ENCODE measurements at places on chromosomes 6 and 20. TPM values are rescaled to one million over a fixed set of nuclear protein-coding genes. Genes with fewer than 3 reads are reported as not detected.

- H3K4me3 ChIP-seq, result no peak overlapping the region
- no peaks in the 10 kb centered on the region for H3K27me3 ChIP-seq
- no peak overlapping the region for H3K27ac ChIP-seq
- H3K36me3 ChIP-seq, result no peaks in the 10 kb centered on the region
- DNase-seq, result no peak
These were observed 66.8 kb downstream of the DAAM2 start for GRCh38 chr6:39859025-39859424.

DNA sequence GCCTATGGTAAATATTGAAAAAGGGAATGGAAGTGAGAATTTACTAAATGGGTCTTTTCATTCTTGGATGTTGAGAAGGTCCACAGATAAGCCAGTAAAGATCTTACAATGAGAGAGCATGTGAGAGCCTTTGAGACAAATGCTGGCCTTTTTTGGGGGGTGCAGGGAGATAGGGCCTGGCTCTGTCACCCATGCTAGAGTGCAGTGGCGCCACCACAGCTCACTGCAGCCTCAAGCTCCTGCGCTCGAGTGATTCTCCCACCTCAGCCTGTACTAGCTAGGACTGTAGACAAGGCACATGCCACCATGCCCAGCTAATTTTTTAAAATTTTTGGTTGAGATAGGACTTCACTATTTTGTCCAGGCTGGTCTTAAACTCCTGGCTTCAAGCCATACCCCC is 63.2 kb upstream of the TMEM181 start:
- DNase-seq, result no peak
- H3K36me3 ChIP-seq, result peaks cover 8% of the 10 kb centered on the region
- no peak overlapping the region for H3K27ac ChIP-seq
- no peaks in the 10 kb centered on the region for H3K27me3 ChIP-seq

DNA sequence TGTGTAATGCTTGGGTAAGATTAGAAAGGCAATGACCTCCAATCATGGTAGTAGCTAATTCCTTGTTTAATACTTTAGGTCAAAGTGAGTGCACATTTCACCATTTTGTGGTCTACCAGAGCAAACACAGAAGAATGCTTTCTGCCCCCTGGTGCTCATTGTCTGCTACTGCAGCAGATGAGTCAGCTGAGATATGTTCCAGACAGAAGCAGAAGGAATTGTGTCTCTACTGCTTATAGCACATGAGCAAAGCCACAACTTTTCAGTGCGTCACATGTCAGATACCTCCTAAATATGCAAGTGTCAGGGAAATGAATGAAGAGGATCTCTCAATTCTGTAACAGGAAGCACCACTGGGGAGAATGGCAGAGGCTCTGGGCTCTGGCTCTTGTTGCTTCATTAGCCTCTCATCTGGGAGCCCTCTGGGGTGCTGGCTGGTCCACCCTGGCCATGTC is 308.9 kb downstream of the ALDH8A1 start:
- H3K36me3 ChIP-seq, result no peaks in the 10 kb centered on the region
- peaks cover 7% of the 10 kb centered on the region for H3K4me1 ChIP-seq
- no peaks in the 10 kb centered on the region for H3K27me3 ChIP-seq
- DNase-seq, result peak; percentile 64

GRCh38 chr6:44301106-44301505 is 12.0 kb downstream of the AARS2 start:
- no peak for DNase-seq
- H3K4me3 ChIP-seq, result no peak overlapping the region
- H3K4me1 ChIP-seq, result peaks cover 7% of the 10 kb centered on the region
- H3K36me3 ChIP-seq, result peaks cover 46% of the 10 kb centered on the region

- peak within 1 kb of the TSS; percentile 47 for H3K4me3 ChIP-seq
- no peak for DNase-seq
- no peaks in the 10 kb centered on the region for H3K27me3 ChIP-seq
These were observed at the start of gene HLA-DRA for GRCh38 chr6:32439602-32440214. TSS of gene HLA-DRA (plus strand) at chr6:32439887. CDS start at chr6:32439951, 64 bp downstream.

DNA sequence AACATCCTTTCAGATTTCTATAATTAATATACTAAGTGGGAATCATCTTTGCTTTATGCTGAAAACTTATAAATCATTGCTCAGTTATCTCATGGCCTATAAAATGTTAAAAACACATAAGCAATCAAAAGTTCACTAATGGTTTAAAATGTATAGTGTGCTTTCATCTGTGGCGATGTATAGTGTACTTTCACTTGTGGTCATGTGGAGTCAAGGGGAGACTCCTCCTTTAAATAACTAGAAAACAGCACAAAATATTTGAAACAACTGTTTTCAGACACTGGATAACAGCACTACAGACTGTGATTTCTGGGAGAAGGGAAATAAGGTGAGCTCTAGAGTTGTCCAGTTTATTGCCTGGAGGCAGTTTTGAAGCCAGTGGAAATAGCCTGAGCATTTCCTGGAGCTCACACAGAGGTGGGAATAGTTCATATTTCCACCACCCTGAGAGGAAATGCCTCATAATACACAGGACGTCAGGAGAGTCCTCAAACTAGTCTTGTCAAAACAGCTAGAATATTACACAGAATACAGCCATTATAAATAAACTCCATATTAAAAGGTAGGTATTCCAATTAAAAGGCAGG is 89.4 kb downstream of the CEP162 start:
- H3K27ac ChIP-seq, result no peak overlapping the region
- DNase-seq, result no peak
- H3K4me3 ChIP-seq, result no peak overlapping the region

GRCh38 chr20:10541668-10542411 is 106.7 kb downstream of the SLX4IP start:
- no peak overlapping the region for H3K4me3 ChIP-seq
- H3K36me3 ChIP-seq, result no peaks in the 10 kb centered on the region
- no peak overlapping the region for H3K27ac ChIP-seq
- no peaks in the 10 kb centered on the region for H3K27me3 ChIP-seq

DNA sequence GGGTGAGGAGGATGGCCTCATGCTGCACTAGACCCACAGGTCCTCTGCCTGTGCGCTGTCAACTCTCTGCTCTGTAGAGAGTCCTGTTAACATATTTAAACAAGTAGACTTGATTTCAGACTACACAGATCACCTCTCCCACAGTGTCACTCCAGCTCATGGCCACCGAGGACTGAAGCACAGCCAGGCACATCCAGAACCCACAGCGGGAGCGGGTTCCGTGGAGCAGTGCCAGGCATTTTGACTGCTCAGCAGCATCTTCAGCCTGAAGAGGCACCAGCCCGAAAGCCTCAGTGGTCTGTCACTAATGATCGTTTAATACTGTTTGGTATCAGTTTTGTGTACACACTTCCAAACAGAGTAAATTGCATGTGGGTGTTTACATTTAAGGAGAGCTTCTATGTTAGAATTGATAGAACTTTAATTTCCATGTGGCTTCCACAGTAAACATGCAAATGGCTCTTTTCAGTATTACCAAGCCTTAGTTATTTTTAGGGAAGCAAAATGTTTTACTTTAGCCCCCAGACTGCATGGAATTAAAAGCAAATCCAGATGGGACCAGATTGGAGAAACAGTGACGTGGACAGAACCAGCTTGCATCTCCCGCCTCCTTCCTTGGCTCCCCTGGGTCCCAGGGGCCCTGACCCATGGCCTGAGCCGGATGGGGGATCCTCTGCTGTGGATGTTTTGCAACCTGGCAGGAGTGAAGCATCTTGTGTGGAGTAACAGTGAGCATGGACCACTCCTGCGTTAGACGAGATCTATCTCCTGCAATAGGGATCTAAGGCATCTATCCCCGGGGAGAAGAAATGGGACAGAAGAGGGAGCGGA is 196.7 kb upstream of the CDH4 start:
- H3K4me1 ChIP-seq, result no peaks in the 10 kb centered on the region
- no peak overlapping the region for H3K4me3 ChIP-seq
- H3K36me3 ChIP-seq, result no peaks in the 10 kb centered on the region

DNA sequence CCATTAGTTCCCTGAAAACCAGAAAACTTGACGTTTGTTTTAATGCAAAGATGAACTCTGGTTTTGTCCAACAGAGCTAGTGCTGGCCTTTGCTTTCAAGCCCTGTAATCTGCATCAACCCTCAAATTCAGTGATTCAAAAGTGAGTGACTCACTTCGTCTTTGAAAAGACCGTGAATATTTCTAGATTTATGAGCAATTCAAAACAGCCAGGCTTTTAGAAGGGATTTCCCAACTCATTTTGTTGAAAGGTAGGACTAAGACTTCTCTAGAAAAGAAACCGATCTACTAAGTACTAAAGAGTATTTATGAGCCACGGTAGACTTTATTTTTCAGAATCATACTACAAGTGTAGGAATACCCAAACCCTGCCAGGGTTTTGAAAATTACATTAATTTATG is 121.5 kb downstream of the UST start:
- no peak overlapping the region for H3K4me3 ChIP-seq
- no peak for DNase-seq
- no peaks in the 10 kb centered on the region for H3K27me3 ChIP-seq
- no peak overlapping the region for H3K27ac ChIP-seq
- H3K4me1 ChIP-seq, result no peaks in the 10 kb centered on the region

- H3K4me1 ChIP-seq, result no peaks in the 10 kb centered on the region
- H3K27me3 ChIP-seq, result no peaks in the 10 kb centered on the region
- no peak overlapping the region for H3K4me3 ChIP-seq
- DNase-seq, result no peak
- no peak overlapping the region for H3K27ac ChIP-seq
These were observed 43.0 kb upstream of the HIVEP1 start for GRCh38 chr6:11969092-11969491.

DNA sequence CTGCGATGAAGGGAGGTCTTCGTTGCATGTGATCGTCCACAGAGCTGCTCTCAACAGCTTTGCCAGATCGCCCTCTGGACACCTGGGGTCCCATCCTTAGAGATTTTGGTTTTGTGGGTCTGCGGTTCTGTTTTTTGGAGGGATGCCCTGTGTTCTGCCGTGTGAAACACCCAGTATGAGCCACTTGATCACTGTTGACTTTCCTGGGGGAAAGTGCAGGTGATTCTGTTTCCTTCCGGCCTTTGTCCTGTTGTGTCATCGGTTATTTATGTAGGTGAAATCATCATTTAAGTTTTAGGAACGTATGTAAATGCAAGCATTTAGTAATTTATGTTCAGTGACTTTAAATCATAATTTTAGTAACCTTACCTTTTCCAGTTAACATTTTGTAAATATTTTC is 56.4 kb upstream of the SLC22A1 start:
- H3K27ac ChIP-seq, result no peak overlapping the region
- H3K27me3 ChIP-seq, result no peaks in the 10 kb centered on the region
- no peak for DNase-seq
- peaks cover 47% of the 10 kb centered on the region for H3K36me3 ChIP-seq
- peaks cover 19% of the 10 kb centered on the region for H3K4me1 ChIP-seq

DNA sequence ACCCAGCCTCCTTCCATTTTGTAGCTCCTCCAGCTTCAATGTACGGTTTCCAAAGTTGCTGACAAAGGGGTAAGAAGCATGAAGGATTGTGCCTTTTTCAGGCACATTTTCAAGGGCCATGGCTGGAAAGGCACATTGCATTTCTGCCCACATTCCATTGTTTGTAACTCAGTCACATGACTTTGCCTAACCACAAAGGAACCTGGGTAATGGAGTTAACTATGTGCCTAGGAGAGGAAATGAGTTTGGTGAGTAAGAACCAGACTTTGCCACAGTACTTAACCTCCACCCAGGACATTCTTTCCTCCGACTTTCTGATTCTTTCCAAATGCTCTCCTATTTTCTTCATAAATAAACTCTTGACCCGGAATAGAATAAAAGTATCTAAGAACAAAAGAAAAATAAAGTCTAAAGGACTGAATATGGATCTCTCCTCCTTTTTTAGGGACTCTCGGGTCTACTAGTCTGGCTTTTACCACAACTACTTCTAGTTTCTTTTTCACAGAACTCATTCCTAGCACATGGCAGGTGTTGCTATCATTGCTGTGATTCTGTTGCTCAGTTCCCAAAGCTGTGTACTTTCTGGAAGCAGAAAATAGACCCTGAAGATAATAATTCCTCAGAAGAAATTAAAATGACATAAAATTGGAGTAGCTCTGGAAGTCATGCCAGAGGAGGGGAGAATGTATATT is 81.5 kb upstream of the ISM1 start:
- no peaks in the 10 kb centered on the region for H3K36me3 ChIP-seq
- no peaks in the 10 kb centered on the region for H3K4me1 ChIP-seq
- DNase-seq, result no peak
- no peak overlapping the region for H3K27ac ChIP-seq

GRCh38 chr6:159759645-159760044 is 2.2 kb upstream of the ACAT2 start:
- no peak for DNase-seq
- no peak overlapping the region for H3K4me3 ChIP-seq
- peaks cover 17% of the 10 kb centered on the region for H3K4me1 ChIP-seq
- no peak overlapping the region for H3K27ac ChIP-seq
- no peaks in the 10 kb centered on the region for H3K27me3 ChIP-seq

DNA sequence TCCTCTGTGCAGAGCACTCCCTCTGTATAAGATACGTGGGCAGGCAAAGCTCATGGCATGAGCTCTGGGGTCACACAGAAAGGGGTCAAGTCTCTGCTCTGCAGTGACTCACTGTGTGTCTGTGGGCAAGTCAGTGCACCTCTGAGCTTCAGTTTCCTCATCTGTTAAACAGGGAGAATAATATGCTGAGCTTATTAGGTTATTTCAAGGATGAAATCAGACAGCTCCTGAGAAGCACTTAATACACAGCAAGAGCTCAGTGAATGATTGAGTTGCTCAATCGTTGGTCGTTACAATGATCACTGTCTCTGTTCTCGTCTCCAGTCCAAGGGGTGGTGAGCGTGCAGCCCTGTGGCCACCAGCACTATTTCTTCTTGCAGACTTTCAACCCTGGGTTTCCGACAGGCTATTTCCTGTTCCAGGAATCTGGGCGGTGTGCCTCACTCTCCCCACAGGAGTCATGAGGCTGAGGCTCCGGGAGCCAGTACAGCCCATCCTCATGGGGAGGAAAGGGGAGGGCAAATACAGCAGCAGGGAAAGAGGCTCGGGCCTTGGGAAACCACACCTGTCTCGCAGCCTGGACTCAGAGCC is 28.9 kb downstream of the KIAA1755 start:
- H3K4me3 ChIP-seq, result no peak overlapping the region
- H3K27ac ChIP-seq, result no peak overlapping the region
- DNase-seq, result no peak
- H3K4me1 ChIP-seq, result no peaks in the 10 kb centered on the region
- no peaks in the 10 kb centered on the region for H3K27me3 ChIP-seq

- no peaks in the 10 kb centered on the region for H3K27me3 ChIP-seq
- DNase-seq, result no peak
- peaks cover 4% of the 10 kb centered on the region for H3K36me3 ChIP-seq
- H3K4me1 ChIP-seq, result no peaks in the 10 kb centered on the region
- H3K4me3 ChIP-seq, result no peak overlapping the region
These were observed 27.9 kb downstream of the SNX14 start for GRCh38 chr6:85565736-85566135.

The RNASET2 gene
- 27.6 TPM for total RNA-seq

The CALHM4 gene
- not detected for total RNA-seq

The PLEKHG1 gene
- total RNA-seq, result 8.8 TPM

The SCP2D1 gene
- not detected for total RNA-seq

The BMP5 gene
- not detected for total RNA-seq

The HLA-A gene
- 1,390 TPM for total RNA-seq

The NXT1 gene
- 48.9 TPM for total RNA-seq
